Stimulated activated CD8-positive, alpha-beta memory T cell treated with anti-CD3 and anti-CD28 coated beads, Interleukin-4, amount 100 ng/mL, for 1 hour (primary cell): ENCODE measurements at places on chromosomes 12 and 14.

DNA sequence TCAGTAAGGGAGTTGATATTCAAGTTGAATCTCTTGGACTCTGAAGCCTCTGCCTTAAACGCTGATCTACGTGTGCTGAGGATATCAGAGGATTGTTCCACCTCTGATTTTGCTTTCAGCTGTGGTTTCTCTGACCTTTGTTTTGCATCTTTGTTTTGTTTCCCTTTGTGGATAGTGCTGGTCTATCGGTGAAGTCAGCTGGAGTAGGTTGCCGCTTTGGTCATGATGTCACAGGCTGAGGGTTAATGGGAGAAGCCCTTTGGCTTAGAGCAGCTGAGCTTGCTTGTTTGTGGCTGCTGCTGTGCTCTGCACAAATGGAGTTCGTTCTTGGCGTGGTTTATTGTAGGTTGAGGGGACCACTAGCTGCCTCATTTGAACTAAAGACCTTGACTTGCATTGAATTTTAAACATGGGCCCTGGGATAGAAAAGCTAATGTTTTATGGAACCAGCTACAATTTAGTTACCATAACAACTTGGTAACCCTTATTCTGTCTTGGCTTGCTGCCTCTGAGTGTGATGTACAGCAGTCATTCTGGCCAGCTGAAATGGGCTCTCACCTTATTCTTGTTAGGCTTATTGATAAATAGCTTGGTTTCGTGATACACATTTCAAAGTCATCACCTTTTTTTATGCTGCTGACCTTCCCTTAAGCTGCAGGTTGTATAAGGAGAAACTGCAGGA lies 284.5 kb upstream of the E2F7 start:
- no peak for DNase-seq

DNA sequence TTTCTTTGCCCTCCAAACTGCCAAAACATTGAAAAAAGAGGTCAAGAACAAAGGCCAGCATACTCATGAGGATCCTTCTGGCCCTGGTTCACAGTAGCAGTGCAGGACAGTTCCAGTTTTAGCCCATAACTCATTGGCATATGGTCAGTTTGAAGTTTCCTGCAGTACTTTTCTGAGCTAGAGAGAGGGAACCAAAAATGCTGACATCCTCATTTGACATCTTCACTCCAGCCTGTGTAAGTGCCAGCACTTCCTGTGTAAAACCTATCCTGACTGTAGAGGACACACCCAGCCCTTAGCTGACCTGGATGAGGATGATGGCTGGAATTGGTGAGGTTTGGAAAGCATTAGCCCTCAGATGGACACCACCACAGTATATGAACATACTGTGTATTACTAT lies 84.1 kb downstream of the FGD4 start:
- DNase-seq, result no peak

DNA sequence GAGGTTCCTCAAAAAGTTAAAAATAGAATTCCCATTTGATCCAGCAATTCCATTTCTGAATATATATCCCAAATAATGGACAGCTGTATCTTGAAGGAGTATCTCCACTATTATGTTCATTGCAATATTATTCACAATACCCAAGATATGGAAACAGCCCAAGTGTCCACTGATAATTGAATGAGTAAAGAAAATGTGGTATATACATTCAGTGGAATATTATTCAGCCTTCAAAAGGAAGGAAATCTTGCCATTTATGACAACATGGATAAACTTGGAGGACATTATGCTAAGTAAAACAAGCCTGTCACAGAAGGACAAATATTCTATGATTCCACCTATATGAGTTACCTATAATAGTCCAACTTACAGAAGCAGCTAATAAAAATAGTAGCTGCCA lies 979.0 kb downstream of the SLC6A15 start:
- DNase-seq, result no peak

- no peak for DNase-seq
Observed at GRCh38 chr14:63726499-63726898, 1.4 kb downstream of the SGPP1 start.

DNA sequence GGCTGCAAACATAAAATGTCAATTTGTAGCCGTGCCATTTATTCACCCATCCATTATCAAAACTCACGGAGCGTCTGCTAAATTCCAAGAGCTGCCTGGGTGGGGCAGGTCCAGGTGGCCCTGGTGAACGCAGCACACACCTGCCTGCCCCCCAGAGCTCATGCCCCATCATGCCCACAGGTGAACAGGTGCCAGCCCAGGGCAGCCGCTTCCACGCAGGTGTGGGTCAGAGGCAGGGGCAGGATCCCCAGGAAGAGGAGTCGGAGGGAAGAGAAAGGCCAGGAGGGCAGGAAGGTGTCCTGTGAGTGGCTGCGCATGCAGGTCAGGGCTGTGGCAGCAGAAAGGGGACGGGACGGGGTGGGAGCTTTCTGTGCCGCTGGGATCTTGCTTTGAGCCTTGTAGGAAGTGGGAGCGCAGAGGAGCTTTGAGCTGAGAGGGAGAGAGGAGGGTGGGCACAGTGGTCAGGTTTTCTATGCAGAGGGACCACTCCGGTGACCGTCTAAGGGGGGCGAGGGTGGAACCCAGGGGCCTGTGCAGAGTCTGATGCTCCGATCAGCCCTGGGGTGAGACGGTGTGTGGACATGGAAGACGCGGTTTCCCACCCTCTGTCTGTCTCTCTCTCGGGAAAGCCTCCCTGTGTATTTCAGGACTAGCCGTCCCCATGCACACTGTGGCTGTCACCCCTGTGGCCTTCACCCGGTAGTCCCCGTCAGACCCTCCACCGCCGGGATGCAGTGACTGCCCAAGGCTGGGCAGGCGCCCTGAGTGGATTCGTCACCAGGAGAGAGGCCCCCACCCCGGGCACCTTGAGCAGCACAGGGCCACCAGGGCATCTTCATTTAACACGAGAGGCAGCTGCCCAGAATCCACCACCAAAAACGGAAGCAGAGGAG lies 26.7 kb downstream of the GALNT9 start:
- DNase-seq, result no peak

GRCh38 chr14:34135492-34135891 lies 184.6 kb upstream of the EGLN3 start:
- no peak for DNase-seq

DNA sequence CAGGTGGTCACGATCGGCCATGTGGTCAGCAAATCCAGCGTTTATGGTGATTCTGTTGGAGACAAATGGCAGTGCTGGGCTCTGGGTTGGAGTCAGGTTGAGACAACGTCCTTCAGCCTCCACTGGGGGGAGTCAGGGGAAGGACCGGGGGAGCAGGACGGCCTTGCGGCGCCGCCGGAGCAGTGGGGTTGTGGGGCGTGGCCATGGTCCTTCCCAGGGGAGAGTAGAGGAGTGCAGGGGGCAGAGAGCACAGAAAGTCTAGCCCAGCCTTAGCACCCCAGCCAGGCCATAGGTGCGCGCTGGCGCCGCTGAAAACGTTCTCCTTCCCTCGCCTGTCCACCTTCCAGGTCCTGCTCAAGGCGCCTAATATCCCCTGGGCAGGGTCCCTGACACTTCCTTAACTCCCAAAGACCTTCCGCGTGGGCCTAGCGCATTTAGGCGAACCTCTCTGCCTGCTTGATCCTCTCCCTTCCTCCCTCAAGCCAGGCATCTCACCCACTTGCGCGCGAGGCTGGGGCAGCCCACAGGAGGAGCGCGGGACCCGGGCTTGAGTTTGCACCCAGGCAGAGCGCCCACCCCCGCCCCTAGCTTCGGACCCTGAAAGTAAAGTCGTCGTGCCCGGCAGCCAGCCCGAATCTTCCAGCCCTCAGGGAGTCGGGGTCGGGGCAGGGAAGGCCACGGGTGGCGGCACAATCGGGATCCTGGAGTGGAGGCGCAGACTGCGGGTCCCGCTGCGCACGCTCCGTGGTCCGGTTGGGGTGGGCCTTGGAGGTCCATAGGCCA lies 3.1 kb upstream of the KIF26A start:
- no peak for DNase-seq
